ENCODE measurements at places on chromosomes 4 and X. TPM values are rescaled to one million over a fixed set of nuclear protein-coding genes. Genes with fewer than 3 reads are reported as not detected.
A peak's percentile ranks its signal among the peaks of the same experiment; 100 is the strongest.

The CCDC120 gene
- total RNA-seq, result 10.6 TPM

The TLR8 gene
- 1.4 TPM for total RNA-seq

GRCh38 chr4:60884587-60884986 is 315.5 kb upstream of the ADGRL3 start:
- no peaks in the 10 kb centered on the region for H3K36me3 ChIP-seq
- no peak overlapping the region for H3K4me3 ChIP-seq
- DNase-seq, result no peak

DNA sequence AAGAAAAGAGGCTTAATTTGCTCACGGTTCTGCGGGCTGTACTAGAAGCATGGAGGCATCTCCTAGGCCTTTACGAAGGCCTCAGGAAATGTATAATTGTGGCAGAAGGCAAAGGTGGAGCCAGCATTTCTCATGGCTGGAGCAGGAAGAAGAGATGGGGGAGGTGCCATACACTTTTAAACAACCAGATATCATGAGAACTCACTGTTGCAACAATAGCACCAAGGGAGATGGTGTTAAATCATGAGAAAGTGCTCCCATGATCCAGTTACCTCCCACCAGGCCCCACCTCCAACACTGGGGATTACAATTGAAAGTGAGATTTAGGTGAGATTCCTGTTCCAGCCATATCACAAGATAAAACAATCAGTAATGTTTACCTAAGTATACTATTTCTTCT is 45.5 kb downstream of the MTHFD2L start:
- no peak for DNase-seq
- no peak overlapping the region for H3K27ac ChIP-seq
- H3K4me1 ChIP-seq, result peaks cover 18% of the 10 kb centered on the region

- H3K27me3 ChIP-seq, result no peaks in the 10 kb centered on the region
- H3K4me1 ChIP-seq, result no peaks in the 10 kb centered on the region
- no peak overlapping the region for H3K27ac ChIP-seq
- H3K36me3 ChIP-seq, result no peaks in the 10 kb centered on the region
Observed at GRCh38 chr4:34718576-34719245, 1525.6 kb downstream of the ARAP2 start.

The TMEM47 gene
- 2.6 TPM for total RNA-seq

- no peaks in the 10 kb centered on the region for H3K4me1 ChIP-seq
- no peaks in the 10 kb centered on the region for H3K36me3 ChIP-seq
- peaks cover 3% of the 10 kb centered on the region for H3K27me3 ChIP-seq
- H3K27ac ChIP-seq, result no peak overlapping the region
- DNase-seq, result no peak
- no peak overlapping the region for H3K4me3 ChIP-seq
Observed at GRCh38 chr4:6245246-6246169, 24.1 kb upstream of the WFS1 start.

The GSX2 gene
- total RNA-seq, result not detected

The REELD1 gene
- total RNA-seq, result 0.09 TPM

DNA sequence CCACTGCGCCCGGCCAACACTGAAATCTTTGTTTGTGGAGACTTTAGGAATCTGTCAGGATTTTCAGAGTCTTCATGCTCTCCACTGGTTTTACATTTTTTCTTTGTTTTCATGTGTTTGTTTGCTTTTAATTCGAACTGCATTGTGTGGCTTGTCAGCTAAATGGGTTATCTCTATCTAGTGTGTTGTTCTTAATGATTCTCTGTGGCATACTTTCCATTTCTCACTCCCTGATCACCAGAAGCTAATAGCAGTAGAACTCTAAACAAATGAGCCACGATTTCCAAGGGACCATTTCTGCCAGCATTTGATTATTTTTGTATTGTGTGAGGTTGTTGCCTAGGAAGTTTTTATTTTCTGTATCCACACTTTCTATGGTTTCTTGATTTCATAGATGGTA is 352.4 kb downstream of the CAMK2D start:
- H3K4me3 ChIP-seq, result no peak overlapping the region
- DNase-seq, result no peak
- no peaks in the 10 kb centered on the region for H3K4me1 ChIP-seq
- no peaks in the 10 kb centered on the region for H3K36me3 ChIP-seq
- H3K27ac ChIP-seq, result no peak overlapping the region

- no peaks in the 10 kb centered on the region for H3K36me3 ChIP-seq
- no peaks in the 10 kb centered on the region for H3K27me3 ChIP-seq
- no peak overlapping the region for H3K27ac ChIP-seq
- H3K4me3 ChIP-seq, result no peak overlapping the region
- no peaks in the 10 kb centered on the region for H3K4me1 ChIP-seq
Observed at GRCh38 chr4:17877661-17878060, 66.9 kb downstream of the NCAPG start.

DNA sequence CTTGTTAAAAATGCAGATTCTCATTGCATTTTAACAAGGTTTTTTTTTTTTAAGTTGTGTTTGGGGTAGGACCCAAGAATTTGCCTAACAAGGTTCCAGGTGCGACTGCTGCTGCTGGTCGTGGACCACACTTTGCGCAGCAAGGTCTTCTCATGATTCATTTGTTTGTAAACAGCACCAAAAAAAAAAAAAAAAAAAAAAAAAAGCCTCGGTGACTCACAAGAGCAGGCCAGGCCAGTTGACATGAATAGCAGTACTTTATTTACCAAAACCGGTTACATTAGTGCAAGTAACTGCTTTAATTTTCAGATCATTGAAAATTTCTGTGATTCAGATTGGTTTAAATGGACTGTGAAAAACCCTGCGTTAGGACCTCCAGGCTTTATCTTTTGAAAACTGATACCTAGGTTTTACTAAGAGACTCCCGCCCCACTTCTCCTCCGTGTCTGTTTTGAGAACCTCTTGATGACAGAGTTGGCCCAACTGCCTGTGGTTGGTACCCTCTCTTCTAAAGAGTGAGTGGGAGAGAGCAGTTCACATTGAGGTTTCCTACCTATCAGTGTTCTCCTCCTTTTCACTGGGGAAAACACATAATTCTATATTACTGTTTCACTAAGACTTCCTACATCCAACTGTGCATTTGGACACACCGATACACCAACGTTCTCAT is 86.2 kb downstream of the PHEX start:
- H3K27me3 ChIP-seq, result no peaks in the 10 kb centered on the region
- no peaks in the 10 kb centered on the region for H3K4me1 ChIP-seq
- no peak overlapping the region for H3K4me3 ChIP-seq
- no peak overlapping the region for H3K27ac ChIP-seq
- no peaks in the 10 kb centered on the region for H3K36me3 ChIP-seq

GRCh38 chrX:72060196-72060920 is 71.4 kb downstream of the RTL5 start:
- no peak overlapping the region for H3K27ac ChIP-seq
- H3K4me3 ChIP-seq, result no peak overlapping the region
- peaks cover 3% of the 10 kb centered on the region for H3K27me3 ChIP-seq
- DNase-seq, result no peak
- no peaks in the 10 kb centered on the region for H3K4me1 ChIP-seq

DNA sequence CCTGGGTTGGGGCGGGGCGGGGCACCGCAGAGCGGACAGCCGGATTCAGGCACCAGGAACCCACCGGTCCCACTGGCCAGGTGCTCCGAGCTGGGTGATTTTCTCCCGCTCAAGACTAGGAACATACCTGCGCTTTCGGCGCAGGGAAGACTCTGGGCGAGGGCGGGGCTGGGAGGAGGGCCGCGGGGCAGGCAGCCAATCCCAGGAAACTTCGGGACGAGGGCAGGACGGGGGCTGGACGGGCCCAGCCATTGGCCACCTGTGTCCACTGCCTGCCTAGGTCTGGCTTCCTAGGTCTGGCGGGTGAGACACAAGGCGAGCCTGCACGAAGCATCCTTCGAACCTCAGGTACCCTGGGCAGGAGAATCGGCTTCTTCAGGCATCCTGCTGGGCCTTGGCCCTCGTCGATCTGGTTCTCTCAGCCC is 274 bp upstream of the ERVMER34-1 start:
- H3K27ac ChIP-seq, result no peak overlapping the region
- no peaks in the 10 kb centered on the region for H3K4me1 ChIP-seq
- no peaks in the 10 kb centered on the region for H3K27me3 ChIP-seq
- no peaks in the 10 kb centered on the region for H3K36me3 ChIP-seq
- DNase-seq, result peak; percentile 84
- peak overlapping the region; percentile 31 for H3K4me3 ChIP-seq

GRCh38 chr4:5750946-5751665 is 40.1 kb downstream of the EVC start:
- H3K27ac ChIP-seq, result no peak overlapping the region
- DNase-seq, result no peak
- H3K36me3 ChIP-seq, result no peaks in the 10 kb centered on the region
- no peaks in the 10 kb centered on the region for H3K27me3 ChIP-seq
- H3K4me1 ChIP-seq, result no peaks in the 10 kb centered on the region
- H3K4me3 ChIP-seq, result no peak overlapping the region

- DNase-seq, result no peak
- H3K4me3 ChIP-seq, result no peak overlapping the region
- no peak overlapping the region for H3K27ac ChIP-seq
- no peaks in the 10 kb centered on the region for H3K4me1 ChIP-seq
- no peaks in the 10 kb centered on the region for H3K36me3 ChIP-seq
Observed at GRCh38 chr4:66906314-66906713, 639.0 kb downstream of the CENPC start.

The PAGE2B gene
- total RNA-seq, result not detected

The SLC9B1 gene
- 0.98 TPM for total RNA-seq

DNA sequence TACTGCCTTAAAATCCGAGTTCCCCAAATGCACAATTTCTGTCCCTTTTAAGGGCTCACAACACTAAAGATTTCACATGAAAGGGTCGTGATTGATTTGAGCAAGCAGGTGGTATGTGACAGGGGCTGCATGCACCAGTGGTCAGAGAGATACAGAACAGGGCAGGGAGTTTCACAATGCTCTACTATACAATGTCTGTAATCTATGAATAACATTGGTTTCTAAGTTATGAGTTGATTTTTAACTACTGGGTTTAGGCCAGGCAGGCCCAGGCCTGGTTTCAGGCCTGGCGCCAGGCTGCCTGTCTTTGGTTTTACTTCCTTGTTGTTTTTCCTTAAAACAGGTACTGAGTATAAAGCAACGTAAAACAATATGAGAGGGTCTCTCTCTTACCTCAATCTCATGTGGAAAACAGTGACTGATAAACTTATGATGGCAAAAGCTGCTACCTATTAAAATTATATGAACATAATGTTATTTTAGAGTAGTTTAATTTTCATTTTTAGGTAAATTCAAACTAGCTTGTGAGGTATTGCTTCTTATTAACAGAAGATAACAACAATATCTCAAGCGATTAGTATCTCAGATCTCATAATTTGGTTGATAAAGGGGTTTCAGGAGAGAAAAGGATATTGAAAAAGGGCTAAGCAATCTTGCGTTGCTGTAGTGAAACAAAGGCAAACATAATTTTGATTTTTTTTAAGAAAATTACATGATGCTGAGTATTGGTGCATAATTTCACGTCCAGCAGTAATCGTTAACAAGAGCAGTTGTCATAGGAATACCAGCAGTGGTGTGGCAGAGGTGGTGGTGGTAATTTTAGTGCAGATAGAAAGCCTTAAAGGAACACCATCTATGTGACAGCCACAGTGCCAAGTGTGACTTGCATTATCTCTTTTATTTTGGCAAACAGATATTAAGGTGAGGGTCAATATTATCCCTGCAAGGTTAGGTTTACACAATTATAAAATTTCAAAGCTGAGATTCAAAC is 944.4 kb upstream of the GRID2 start:
- DNase-seq, result peak; percentile 55
- peaks cover 9% of the 10 kb centered on the region for H3K4me1 ChIP-seq
- H3K36me3 ChIP-seq, result no peaks in the 10 kb centered on the region
- no peak overlapping the region for H3K4me3 ChIP-seq
- H3K27ac ChIP-seq, result peak overlapping the region; percentile 61

The SPANXN3 gene
- not detected for total RNA-seq

The RS1 gene
- not detected for total RNA-seq

GRCh38 chrX:10992110-10992509 is 119.0 kb upstream of the HCCS start:
- DNase-seq, result no peak
- H3K4me3 ChIP-seq, result no peak overlapping the region
- H3K27ac ChIP-seq, result no peak overlapping the region
- no peaks in the 10 kb centered on the region for H3K36me3 ChIP-seq
- no peaks in the 10 kb centered on the region for H3K4me1 ChIP-seq

- no peaks in the 10 kb centered on the region for H3K27me3 ChIP-seq
- no peaks in the 10 kb centered on the region for H3K4me1 ChIP-seq
- H3K4me3 ChIP-seq, result no peak overlapping the region
- H3K27ac ChIP-seq, result no peak overlapping the region
- no peak for DNase-seq
Observed at GRCh38 chr4:36394352-36394903, 113.0 kb downstream of the DTHD1 start.

The SSX2B gene
- total RNA-seq, result not detected

DNA sequence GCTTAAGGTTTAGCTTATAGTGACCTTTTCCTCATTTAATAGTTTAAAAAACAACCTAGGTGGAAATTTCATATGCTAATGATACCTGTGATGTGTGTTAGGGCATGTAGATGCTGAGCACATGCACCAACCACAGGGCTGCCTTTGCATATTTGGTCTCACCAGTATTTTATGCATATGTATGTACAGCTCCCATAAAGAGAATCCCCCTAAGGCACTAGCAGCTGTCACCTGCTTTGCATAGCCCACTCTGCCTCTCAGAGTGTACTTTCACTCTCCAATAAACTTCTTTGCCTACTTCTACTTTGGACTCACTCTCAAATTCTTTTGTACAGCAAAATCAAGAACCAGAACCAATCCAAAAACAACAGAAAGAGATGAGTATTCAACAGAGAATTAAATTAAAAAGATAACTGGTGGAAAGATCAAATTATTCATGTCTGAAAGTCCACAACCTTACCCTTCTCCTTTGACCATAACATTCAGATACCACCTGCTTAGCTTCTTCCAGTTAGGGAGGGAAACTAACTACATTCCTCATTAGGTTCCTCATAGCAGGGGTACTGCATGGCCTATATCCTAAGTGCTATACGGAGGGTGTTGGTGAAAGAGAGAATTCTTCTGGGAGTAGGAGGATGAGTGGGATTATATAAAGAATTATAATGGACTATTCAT is 250.5 kb downstream of the STPG2 start:
- no peak overlapping the region for H3K27ac ChIP-seq
- H3K36me3 ChIP-seq, result no peaks in the 10 kb centered on the region
- no peaks in the 10 kb centered on the region for H3K27me3 ChIP-seq
- DNase-seq, result no peak
- no peak overlapping the region for H3K4me3 ChIP-seq

DNA sequence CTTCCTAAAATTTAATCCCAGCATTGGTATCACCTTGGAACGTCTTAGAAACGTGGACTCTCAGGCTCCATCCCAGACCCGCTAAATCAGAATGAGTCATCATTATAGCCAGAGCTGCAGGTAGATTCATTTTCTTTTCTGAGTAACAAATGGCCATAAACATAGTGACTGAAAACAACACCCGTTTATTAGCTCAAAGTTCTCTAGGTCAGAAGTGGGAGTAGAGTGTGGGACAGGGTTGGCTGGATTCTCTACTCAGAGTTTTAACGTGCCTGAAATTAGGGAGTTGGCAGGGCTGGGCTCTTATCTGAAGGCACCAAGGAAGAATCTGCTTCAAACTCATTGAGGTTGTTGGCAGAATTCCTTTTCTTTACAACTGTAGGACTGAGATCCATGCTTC is 101.8 kb upstream of the C1QTNF7 start:
- no peak overlapping the region for H3K27ac ChIP-seq
- H3K36me3 ChIP-seq, result no peaks in the 10 kb centered on the region
- H3K4me3 ChIP-seq, result no peak overlapping the region
- no peak for DNase-seq
- H3K4me1 ChIP-seq, result no peaks in the 10 kb centered on the region
- no peaks in the 10 kb centered on the region for H3K27me3 ChIP-seq

The RBMXL3 gene
- total RNA-seq, result not detected

The ZCCHC18 gene
- 1.5 TPM for total RNA-seq
